ENCODE measurements at places on chromosomes 1 and 21. TPM values are rescaled to one million over a fixed set of nuclear protein-coding genes. Genes with fewer than 3 reads are reported as not detected.

- no peak for DNase-seq
These were observed 309.4 kb downstream of the BRINP3 start for GRCh38 chr1:190168116-190168892.

DNA sequence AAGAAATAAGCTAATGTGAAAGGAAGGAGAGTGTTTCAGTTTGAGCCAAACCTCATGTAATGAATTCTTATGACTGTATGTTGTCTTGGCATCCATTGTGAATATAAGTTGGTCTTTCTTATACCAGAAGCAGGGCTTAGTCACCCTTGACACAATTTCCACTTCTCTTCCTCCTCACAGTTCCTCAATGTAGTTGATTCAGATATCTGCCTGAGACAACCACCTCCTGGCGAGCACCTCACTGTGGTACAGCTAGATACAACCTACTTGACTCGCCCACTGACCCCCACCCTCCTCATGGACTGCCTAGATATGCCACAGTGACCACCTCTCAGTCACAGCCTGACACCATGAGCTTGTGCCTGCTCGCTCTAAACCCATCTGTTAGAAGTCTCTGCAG lies 45.6 kb downstream of the KYAT3 start:
- no peak for DNase-seq

GRCh38 chr1:225950905-225951497 lies 10.0 kb upstream of the LEFTY2 start:
- no peak for DNase-seq

- DNase-seq: no peak
These were observed 63.1 kb downstream of the KIRREL1 start for GRCh38 chr1:158056498-158056897.

- DNase-seq: no peak
These were observed 155.4 kb downstream of the EIF4G3 start for GRCh38 chr1:21021311-21021710.

DNA sequence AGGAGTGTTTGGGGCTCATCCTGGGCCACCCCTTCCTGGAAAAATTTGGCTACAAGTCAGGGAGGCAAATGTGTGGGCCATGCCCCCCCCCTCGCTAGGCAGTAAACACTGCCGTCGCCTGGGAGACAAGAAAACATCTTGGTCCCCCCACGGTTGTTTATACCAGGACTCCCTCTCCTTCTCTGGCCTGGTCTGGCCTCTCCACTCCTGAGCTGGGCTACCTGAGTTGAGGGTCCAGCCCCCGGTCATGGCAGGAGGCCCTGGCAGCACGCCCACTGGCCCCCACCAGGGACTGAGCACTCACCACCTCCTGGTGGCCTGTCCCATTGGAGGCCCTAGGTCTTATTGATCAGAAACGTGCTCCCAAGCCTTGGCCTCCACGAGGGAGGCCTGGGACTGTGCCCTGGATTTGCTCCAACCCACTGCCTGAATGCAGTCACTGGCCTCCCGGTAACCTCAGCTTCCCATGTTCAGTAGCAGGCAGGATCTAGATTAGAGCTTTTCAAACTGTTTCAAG lies 15.8 kb downstream of the KCNQ4 start:
- DNase-seq: no peak

DNA sequence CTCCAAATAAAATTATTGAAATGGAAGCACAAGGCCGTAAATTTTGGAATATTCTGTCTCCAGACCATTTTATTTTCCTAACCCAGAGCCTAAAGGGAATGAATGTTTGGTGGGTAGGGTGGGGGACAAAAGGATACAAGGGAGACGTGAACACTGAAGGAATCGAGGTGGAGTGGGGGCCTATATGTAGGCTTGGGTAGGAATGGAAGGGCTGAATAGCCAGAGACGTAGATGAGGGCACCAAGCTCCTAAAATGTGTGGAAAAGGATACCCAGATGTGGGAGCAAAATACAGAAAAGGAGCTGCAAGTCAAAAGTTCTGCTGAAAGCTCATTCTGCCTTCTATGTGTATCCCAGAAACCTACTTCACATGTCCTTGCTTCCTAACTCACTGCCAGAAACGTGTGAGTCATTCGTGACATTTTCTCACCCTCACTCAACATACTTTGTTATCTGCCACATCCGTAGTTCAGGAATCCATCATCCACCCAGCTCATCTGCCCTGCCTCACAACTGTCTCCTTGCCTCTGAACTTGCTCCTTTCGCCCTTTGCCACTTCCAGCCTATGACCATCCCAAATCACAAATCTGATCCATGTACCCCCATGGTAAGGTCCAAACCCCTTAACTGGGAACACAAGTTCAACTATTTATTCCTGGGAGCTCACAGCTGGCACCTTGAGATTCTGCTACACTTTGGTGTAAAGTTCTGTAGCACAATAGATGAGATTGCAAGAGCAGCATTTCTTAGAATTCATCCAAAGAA lies 84.1 kb upstream of the PRDX6 start:
- no peak for DNase-seq

- no peak for DNase-seq
These were observed 58.1 kb downstream of the LRRN2 start for GRCh38 chr1:204627436-204627835.

- no peak for DNase-seq
These were observed 101.4 kb downstream of the LHX9 start for GRCh38 chr1:198018529-198018928.

DNA sequence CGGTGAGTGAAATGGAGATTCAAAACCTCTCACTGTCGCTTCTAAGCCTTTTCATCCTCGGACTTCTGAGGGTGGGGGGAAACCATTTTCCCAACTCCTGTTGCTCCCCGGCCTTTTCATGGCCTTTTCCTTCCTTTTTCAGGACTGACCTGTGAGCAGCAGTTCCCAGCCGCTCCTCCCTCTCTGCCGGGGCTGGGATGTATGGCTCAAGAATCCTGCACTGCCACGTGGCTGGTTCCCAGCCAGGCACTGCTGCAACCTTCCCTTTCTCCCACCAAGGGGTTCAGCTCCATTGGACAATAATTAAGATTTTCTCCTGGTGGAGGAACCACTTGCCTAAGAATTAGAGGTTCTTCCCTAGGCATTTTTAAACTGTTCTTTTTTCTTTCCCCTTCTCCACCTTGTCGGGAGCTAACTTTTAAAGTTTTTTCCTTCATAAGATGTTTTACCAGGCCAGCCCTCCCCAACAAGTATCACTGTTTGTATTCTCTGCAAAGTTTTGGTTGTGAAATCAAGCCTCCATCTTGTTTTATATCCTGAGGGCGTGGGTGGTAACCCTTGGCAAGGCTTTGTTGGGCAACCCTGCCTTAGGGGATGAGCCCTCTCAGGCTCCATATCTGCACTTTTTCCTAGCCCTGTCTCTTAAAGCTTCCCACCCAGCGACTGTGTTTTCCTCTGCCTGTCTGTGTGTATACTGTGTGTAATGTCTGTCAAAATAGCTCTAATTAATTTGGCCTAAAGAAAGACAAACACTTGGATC lies 1166.6 kb upstream of the ADGRL2 start:
- DNase-seq: no peak

- no peak for DNase-seq
These were observed 20.8 kb upstream of the RGS2 start for GRCh38 chr1:192787914-192788585.

DNA sequence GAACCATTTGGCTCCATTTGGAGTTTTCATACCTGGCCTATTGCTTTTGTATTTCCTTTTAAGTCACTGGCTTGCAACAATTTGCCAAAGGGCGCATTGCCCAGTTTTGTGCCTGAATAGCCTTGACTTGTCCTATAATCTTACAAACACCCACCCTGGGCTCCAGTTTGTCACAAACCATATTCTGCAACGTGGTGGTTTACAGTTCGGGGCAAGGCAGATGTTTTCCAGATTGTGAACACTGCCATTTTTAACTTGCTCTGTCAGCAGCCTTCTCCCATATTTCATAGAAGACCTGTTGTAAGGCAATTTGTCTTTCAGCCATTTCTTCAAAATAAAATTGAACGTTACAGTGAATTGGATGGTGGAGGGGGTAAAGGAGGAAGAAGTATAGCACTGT lies 53.2 kb upstream of the UBE2U start:
- no peak for DNase-seq

GRCh38 chr1:201488830-201489589 lies 17.9 kb downstream of the CSRP1 start:
- no peak for DNase-seq

DNA sequence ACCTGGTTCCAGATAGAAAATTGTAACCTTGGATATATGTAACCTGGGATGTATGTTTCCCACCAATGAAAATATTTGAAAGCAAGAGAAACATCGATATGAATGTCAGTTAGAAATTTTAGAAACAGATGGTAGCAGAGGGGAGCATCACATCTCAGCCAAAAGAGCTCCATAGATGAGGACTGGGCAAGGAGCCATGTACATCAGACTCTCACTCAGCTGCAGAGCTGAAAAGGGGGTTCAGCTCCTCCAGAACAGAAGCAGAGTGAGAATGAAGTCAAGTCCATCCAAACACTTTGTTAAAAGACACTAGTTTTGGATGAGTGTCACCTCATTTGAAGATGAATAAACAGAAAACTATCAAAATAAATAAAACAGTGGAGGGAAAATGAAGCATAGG lies 202.4 kb downstream of the HMCN1 start:
- DNase-seq: no peak

GRCh38 chr1:245963649-245964048 lies 543.4 kb downstream of the SMYD3 start:
- no peak for DNase-seq

RIMS3 gene
- total RNA-seq: 5.3 TPM

KRTAP19-1 gene
- total RNA-seq: not detected

BPNT1 gene
- total RNA-seq: 27.7 TPM

TCHH gene
- total RNA-seq: 0.12 TPM

FNDC7 gene
- not detected for total RNA-seq
